Activated T-cell treated with anti-CD3 and anti-CD28 coated beads, Interleukin-2, amount 50 U/mL, for 72 hours (primary cell): ENCODE measurements at places on chromosomes 7 and 10.

GRCh38 chr7:120431016-120431415, 158.0 kb downstream of the KCND2 start:
- no peak for DNase-seq

GRCh38 chr10:72097448-72098300, 9.3 kb upstream of the SPOCK2 start:
- peak; percentile 36 for DNase-seq

DNA sequence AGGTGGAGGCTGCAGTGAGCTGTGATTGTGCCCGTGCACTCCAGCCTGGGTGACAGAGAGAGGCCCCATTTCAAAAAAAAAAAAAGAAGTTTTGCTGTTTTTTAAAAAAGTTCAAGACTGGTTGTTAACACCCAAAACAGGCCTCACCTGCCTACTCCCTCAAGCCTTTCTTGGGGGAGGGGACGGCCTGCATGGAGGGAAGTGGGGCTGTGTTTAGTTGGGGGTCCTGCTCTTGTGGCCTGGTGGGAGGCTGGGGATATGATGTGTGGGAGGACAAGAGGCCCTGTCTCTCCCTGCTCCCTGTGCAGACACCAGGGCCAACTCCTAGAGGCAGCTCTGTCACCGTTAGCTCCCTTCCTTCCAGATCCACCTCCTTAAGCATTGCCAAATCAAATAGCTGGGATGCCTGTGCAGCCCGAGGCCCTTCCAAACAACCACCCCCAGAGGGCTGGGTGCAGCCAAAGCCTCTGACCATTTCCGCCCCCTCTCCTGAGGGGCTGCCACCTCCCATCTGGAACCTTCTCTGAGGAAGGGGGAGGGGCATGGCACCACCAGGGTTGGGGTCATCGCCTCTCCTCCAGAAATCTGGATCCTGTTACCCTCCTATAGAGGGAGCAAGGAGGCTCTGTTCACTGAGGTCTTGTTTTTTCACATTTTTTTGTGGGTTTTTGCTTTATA, 32.9 kb upstream of the ANKRD2 start:
- no peak for DNase-seq

GRCh38 chr7:38185395-38186307, 7.6 kb downstream of the STARD3NL start:
- no peak for DNase-seq

- no peak for DNase-seq
Measured at GRCh38 chr10:100020142-100020885, 10.6 kb upstream of the DNMBP start.

- peak; percentile 58 for DNase-seq
Measured at GRCh38 chr7:143362131-143363015, at the start of gene FAM131B. TSS of gene FAM131B (minus strand) at chr7:143362713. CDS start at chr7:143362603, 110 bp downstream.

DNA sequence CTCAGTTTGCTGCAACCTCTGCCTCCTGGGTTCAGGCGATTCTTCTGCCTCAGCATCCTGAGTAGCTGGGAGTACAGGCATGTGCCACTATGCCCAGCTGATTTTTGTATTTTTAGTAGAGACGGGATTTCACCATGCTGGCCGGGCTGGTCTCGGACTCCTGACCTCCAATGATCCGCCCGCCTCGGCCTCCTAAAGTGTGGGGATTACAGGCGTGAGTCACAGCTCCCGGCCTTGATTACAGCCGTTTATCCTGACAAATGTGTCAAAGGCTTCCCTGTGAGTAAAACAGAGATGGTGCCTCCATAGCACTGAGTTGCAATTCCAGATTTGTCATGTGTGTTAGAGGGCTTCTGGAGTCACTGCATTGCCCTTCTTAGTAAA, 273.7 kb downstream of the CCDC3 start:
- no peak for DNase-seq

DNA sequence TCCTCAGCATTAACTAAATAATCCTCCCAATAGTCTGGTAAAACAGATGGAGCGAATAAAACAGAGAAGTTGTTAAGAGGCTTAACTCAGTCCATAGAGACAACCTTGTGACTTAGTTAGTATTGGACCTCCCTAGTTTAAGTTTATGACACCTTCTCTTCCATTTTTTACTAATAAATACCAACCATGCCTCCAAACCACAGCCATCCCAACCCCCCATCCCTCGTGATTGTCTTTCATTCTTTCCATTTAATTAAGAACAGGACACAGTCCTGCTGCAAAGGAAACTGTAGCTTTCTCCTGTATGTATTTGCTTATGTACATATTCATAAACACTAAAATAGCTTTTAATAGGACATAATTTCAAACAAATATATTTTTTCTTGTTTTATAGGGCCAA, 238.2 kb downstream of the SEMA3D start:
- DNase-seq = no peak

- no peak for DNase-seq
Measured at GRCh38 chr10:15571575-15571974, 148.1 kb downstream of the ITGA8 start.

- no peak for DNase-seq
Measured at GRCh38 chr10:6936931-6937330, 356.9 kb upstream of the PRKCQ start.

- no peak for DNase-seq
Measured at GRCh38 chr7:21605008-21605585, 62.3 kb downstream of the DNAH11 start.

GRCh38 chr7:39560997-39561396, 5.2 kb upstream of the YAE1 start:
- DNase-seq = no peak

DNA sequence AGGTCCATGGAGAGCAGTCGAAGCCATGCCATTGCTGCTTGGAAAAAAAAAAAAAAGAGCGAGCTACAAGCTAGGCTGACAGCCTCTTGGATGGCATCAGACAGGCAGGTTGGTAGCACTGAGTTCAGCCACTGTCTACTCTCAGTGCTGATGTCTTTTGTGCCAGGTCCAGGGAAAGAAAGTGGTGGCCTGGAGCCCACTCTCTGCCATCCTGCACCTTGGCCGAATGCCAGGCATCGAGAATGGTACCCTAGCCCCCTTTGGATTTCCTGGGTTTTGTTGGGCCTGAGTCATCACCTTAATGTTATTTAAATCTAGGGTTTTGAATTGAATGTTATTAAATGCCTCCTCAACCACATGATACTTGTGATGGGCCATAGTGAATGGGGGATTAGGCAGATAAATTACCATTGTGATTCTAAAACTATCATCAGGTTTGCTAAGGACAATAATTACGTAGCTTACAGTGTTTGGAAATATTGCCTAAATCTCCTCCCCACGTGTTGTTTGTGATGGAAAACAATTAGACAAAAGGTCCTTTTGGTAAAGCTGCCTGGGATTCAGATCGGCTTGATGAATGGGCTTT, 195.7 kb upstream of the GPR26 start:
- DNase-seq = no peak

DNA sequence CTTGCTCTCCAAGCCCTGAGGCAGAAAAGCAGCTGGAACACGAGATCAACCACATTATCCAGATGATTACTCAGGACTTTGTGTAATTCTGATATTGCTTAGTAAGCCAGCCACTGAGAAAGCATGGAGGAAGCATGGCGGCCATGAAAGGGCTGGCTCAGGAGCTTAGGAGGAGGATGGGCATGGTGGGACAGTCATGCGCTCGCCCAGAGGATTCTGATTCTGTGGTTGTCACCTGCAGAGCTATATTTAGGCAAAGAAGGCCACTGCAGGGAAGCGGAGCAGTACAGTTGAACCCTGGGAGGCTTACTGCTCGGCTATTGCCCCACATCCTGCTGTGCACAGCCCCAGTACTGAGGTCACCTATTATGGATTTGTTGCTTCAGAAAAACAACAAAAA, 128.8 kb upstream of the DNAJB12 start:
- no peak for DNase-seq

DNA sequence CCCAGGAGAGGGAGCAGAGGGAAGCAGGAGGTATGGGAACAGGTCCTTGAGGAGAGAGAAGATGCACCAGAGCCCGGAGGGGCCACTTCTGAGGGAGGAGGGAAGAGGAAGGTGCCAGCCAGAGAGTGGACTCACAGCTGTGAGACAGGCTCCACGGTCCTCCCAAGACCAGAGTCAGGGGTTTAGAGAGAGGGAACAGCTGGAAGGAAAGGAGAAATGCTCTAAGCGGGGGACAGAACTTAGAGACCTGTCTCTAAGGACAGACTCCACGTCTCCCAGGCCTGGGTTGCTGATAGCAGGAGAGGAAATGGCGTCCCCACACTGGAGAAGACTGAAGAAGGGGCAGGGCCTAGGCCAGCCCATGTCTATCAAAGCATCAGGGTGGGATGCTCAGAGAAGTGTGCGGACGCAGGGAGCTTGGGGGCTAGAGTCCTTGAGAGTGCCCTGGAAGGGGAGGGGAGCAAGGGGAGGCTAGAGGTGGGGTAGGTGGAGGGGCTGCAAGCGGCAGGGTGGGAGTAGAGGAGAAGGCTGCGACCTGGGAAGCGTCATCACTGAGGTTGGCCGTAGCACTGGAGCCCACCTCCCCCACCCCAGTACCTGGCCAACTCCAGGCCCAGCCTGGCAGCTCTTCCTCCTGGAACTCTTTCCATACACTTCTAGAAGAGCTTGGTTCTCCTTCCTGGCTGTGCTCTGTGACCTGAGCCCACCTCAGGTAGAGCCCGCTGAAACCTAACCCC, 25.6 kb upstream of the GRID1 start:
- DNase-seq = no peak

DNA sequence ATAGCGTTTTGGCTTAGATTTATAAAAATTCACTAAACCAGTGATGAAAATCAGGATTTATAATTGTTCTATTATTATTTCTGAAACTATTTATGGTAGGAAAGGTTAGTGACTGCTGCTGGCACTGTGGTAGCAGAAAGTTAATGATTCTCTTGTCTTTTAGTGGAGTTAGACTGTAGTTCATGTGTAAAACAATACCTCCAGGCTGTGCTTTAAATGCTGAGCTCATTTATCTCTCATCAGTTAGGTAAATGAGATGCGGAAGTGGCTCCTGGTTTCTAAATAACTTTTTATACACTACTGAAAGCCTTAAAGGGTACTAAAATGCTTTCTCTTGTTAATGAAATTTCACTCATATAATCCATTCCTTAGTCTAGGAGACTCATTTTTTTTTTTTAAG, 326.8 kb upstream of the POT1 start:
- DNase-seq = no peak

- DNase-seq = peak; percentile 27
Measured at GRCh38 chr7:116653204-116653603, 18.8 kb upstream of the MET start.

DNA sequence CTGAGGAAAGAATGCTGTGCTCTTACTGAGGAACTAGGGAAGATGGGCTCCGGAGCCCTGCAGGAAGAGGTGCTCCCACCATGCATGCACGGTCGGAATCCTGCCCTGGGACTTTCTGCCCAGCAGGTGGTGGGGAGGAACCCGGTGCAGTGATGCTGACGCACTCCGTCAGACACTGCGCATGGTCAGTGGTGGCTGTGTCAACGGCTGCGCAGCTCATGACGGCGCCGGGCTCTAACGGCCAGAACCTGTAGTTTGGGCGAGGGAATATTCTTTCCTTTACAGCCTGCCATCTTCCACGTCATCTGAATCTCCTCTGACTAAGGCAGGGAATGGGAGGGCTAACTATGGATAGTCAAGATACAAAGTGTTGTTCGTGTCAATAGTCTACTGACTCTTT, 189.2 kb upstream of the MGMT start:
- no peak for DNase-seq

GRCh38 chr10:90480466-90480865, 377.4 kb downstream of the HTR7 start:
- DNase-seq = no peak

GRCh38 chr10:10032991-10033390, 984.7 kb upstream of the CELF2 start:
- no peak for DNase-seq

DNA sequence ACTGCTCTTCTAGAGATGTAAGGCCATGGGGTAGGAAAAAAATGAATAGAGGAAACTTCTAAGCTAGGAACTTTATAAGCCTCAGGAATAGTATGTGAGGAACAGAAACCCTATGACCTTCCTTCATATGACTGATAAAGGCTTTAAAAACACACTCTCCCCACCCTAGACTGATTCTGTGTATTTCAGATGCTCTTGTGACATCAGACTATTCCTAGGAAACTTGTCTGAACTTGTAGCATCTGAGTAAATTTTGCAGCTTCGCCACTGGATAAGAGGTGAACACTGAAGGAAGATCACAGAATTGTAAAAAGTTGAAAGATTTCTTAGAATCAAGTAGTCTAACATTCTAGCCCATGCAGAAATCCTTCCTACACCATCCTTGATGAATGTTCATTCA, 31.0 kb upstream of the CBLL1 start:
- no peak for DNase-seq

- no peak for DNase-seq
Measured at GRCh38 chr10:13632884-13633440, 46.2 kb downstream of the PRPF18 start.

GRCh38 chr10:3429676-3430075, 257.1 kb upstream of the PITRM1 start:
- no peak for DNase-seq

DNA sequence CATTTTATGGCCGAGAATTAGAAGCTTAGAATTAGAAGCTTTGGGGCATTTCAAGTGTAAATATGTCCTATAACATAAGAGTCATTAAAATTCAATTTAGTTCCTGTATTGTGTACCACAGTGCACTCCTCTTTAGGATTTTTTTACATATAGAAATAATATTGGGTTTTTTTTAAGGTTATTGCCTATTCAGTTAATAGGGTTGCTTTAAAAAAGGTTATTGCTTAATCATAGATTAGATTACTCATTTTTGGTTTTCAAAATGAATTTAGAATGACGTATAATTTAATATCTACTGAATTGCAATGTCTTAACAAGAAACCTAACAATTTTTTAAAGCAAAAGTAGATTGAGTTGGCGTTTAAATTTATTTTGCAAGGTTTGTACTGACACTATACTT, 34.1 kb downstream of the NOC3L start:
- no peak for DNase-seq

DNA sequence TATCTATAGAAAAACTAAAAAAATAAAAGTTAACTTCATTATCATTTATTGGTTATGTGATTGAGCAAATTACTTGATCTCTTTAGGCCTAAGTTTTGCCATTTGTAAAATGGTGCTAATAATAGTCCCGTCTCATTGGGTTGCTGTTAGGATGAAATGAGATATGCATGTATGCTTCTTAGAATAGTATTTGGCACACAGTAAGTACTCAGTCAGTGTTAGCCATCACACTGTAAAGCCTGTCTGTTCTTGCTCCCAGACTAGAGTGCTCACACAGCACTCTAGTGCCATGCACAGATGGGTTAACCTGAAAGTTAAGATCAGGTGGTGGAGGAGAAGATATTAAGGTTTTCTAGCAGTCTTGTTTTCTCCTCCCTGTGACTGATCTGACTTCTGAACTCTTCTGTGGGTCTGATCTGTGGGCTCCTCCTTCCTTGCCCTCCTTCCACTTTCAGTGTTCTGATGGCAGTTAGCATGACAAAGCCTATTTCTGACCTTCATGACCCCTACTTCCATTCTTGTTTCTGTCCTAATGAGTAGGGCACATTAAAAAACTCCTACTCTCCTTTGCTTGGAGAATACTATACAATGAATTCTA, 167.5 kb downstream of the RNLS start:
- DNase-seq = no peak

- no peak for DNase-seq
Measured at GRCh38 chr10:79980711-79981110, 31.8 kb upstream of the SFTPD start.
